ENCODE measurements at places on chromosomes 2 and 18.

- no peak for DNase-seq
Observed at GRCh38 chr2:127105656-127106456, 1.1 kb downstream of the BIN1 start.

- DNase-seq, result no peak
Observed at GRCh38 chr2:133835821-133836619, 267.8 kb upstream of the NCKAP5 start.

GRCh38 chr2:15092691-15093090 is 460.2 kb downstream of the LRATD1 start:
- no peak for DNase-seq

- no peak for DNase-seq
Observed at GRCh38 chr2:2830576-2830975, 499.5 kb upstream of the MYT1L start.

DNA sequence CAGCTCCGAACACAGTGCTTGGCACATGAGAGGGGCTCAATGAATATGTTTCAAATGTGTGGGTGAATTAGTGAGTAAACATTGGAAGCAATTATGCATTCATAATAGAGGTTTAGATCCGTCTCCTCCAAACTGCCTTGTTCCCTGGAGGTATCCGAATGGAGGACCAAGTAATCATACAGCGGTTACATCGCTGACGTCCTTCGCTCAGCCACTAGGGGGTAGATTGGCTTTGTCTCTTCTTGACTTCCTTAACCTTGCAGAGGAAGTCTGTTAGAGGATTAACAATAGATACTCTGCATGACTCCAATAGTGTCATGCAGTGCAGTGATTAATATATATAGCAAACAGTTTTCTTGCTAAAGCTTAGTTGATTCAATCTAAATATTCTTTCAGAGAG is 517.0 kb downstream of the PTPRM start:
- DNase-seq, result no peak

GRCh38 chr2:118855451-118856279 is 8.2 kb upstream of the EN1 start:
- peak; percentile 55 for DNase-seq

DNA sequence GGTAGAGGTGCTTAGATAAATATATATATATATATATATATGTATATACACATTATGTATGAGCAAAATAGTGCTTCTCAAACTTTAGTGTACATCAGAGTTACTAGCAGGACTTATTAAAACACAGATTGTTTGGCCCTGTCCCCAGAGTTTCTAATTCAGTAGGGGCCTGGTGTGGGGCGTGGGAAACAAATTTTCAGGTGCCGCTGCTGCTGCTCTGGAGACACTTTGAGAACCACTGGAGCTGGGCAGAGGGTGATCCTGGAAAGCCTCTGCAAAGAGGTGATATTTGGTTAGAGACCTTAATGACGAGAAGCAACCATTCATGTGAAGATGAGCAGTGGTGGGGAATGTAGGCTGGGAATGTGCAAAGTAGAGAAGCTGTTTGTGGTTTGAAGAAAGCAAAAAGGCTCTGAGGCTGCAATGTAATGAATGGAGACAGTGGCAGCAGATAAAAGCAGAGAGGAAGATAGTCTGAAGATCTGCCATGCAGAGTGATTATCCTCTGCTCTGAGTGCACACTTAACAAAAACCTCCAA is 142.9 kb downstream of the PLCL1 start:
- DNase-seq, result no peak

DNA sequence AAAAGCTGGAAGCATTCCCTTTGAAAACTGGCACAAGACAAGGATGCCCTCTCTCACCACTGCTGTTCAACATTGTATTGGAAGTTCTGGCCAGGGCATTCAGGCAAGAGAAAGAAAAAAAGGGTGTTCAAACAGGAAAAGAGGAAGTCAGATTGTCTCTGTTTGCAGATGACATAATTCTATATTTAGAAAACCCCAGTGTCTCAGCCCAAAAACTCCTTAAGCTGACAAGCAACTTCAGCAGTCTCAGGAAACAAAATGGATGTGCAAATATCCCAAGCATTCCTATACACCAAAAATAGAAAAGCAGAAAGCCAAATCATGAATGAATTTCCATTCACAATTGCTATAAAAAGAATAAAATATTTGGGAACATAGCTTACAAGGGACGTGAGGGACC is 11.1 kb downstream of the SLC8A1 start:
- DNase-seq, result no peak

DNA sequence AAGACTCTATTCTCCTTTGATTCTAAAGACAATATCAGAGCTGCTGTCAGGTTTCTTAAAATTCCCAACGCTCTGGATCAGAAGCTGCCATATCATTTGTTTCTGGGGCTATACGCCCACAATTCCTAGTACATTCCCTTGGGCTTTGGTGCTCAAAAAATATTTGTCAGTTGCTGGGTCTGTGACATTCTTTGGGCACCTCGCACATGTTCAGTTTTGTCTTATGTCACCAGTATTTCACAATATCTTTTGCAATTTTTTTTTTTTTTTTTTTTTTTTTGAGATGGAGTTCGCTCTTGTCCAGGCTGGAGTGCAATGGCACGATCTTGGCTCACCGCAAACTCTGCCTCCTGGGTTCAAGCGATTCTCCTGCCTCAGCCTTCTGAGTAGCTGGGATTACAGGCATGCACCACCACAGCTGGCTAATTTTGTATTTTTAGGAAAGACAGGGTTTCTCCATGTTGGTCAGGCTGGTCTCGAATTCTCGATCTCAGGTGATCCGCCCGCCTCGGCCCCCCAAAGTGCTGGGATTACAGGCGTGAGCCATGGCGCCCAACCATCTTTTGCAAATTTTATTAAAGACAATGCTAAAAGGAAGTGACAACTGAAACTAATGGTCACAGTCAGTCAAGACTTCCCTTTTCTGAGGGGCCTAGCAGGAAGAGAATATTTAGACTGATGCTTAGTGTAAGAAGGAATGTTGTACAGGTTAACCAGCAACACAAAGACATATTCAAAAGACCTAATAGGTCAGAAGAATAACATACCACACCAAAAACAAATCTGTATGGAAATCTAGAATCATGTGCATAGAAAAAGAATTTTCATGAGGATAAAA is 6.8 kb downstream of the ZNF397 start:
- no peak for DNase-seq

DNA sequence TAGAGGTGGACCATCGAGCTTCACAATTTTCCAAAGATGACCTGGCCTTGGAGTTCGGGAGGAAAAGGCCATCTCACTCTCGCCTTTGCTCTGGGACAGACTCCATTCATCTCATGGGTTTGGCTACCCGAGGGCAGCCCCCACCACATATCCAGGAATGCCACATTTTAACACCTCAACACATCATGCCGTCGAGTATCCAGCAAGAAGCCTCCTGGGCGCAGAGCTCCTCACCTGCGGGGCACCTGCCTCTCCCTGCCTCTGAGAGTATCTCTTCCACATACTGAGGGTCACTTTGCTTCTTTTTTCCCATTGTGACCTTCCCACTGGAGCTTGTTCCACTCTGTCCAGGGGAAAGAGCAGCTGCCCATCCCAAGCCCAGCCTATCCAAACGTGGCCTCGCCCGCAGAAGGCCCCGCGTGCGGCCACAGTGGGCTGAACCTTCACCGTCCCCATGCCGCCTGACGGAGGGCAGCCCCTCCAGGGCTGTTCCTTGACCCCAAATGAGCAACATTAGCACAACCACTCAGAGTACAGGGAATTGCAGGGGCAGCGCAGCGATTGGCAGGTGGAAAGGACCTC is 5.5 kb upstream of the LIMS2 start:
- DNase-seq, result no peak

- no peak for DNase-seq
Observed at GRCh38 chr18:48922801-48923730, 27.7 kb downstream of the SMAD7 start.

DNA sequence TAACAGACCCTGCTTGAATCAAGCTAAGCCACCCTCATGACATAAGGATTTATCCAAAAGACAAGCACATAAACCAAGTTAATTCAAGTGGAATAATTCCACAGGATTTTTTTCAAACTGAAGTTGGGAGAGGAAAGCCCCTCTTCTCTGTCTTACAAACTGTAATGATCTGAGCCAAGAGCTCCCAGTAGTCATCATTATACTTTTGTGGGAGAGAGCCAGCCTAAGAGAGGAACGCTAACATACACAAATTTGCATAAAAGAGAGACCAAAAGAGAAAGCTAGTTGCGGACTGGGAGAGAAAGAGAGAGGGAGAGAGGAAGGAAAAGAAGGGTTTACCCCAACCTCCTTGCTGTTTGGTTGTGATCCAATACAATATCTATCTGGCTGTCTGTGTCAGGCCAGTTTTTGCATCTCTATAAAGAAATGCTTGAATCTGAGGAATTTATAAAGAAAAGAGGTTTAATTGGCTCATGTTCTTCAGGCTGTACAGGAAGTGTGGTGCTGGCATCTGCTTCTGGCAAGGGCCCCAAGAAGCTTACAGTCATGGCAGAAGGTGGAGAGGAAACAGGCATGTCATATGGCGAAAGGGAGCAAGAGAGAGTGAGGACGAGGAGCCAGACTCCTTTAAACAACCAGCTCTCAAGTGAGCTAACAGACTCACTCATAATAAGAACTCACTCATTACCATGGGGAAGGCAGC is 20.8 kb upstream of the PUM2 start:
- DNase-seq, result no peak

DNA sequence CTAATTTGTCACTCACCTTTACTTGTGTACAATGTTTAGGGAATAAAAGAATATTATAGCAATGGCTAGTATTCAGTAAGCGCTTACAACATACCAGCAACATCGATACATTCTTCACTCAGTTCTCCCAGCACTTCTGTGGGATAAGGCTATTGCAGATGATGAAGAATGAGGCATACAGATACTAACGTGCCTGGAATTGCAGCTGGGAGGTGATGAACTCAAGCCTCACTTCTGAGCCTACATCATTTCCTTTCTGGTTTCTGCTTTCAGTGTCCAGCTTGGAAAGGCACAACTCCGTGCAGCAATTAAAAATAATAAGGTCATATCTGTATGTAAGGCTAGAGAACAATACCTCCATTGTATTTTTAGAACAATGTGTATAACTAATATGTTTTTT is 95.4 kb upstream of the AQP4 start:
- DNase-seq, result no peak

DNA sequence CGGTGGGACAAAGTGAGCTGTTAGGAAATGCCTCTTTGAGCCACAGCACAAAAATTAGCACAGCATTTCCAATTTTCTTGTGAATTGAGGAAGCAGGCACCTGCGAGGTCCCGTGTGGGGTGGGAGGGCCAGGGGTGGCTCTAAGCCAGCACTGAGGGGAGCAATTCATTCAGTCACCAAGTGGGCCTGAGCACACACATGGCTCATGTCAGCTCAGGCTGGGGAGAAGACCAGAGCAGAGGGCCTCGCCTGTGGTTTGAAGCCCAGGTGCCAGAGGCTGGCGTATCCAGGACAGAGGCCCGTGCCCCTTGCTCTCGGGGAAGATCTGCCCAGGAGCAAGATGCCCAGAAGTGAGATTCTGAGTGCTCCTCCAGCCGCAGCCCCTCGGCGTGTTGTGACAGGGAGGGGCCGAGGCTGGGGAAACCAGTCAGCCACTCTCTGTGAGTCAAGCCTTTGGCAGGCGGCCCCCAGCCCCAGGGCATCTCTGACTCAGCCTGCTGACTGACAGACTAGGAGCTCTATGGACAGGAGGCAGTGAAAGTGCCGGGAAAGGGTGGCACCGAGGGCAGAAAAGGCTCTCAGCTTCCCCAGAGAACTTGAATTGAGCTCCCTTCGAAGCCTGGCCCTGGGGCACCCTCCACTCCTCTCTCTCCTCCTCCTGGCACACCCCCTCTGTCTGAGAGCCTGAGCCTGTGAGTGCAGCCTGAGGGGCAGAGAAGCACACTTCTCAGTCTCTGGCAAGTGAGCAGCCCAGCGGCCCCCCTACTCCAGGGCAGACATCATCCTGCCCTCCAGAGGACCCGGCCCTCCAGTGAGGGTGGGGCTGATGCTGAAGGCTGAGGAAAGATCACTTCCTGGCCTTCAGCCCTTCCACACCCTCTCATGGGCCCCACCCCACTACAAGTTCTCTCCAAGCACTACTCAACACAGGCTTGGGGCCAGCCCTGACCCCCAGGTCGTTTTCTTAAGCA is 32.3 kb downstream of the CYP26B1 start:
- DNase-seq, result no peak

DNA sequence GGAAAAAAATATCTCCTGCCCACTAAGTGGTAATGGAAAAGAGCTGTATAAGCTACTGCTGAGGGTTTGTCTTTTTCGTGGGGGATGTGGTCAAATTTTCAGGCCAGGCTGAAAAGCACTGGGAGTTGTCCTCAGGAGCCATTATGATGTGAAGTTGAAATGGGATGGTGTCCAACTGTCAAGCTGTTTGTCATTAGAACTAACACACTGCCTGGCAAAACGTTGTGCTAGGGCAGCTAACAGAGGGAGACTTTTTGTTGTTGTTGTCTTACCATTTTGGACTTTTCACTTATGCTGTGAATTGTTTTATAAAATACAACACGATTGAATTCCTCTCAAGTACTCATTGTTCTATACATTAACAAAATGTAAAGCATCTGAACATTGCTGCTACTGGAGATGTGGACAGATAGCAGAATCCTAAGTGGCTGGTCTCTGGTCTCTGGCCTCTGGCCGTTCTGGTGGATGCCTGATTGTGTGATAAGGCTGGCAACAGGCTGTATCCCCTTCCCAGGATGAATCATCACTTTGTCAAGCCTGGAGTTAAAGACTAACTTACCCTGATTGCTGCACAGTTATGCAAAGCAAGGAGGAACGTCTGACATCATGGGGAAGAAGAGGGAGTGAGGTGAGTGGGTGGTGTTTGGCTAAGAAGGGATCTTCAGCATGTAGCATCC is 2.3 kb downstream of the MYO1B start:
- no peak for DNase-seq

DNA sequence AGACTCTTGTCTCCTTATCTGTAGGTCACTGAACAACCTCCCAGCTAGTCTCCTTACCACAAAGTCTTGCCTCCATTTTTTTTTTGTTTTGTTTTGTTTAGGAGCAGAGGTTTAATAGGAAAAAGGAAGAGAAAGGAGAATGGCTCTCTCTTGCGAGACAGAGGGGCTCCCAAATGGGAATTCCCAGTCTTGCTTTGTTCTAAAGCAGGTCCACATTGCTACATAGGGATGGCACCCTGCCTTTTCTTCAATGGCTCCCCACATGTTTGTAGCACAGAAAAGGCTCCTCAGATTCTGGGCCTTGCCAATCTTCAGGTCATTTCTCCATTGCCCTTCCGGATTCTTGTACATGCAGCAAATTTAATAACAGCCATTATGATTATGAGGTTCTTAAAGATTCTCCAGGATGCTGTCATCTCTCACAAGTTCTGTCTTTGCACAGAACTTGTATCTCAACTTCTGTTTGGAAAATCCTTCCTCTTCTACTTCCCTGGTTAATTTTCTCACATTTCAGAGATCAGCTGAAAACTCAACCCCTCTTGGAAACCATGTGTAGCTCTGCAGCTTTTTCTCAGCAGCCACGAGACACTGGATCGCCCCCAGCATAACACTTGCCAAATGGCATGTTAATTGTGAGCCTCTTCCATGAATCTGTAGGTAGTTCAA is 23.6 kb downstream of the IL1F10 start:
- DNase-seq, result no peak

- no peak for DNase-seq
Observed at GRCh38 chr18:31581498-31582197, 10.0 kb upstream of the TTR start.

- no peak for DNase-seq
Observed at GRCh38 chr2:80324525-80324924, 20.0 kb upstream of the LRRTM1 start.
